ENCODE measurements at places on chromosomes 2 and 18. TPM values are rescaled to one million over a fixed set of nuclear protein-coding genes. Genes with fewer than 3 reads are reported as not detected.

Gene REL
- total RNA-seq, result 8.0 TPM

Gene SLC9A4
- total RNA-seq, result not detected

Gene MTA3
- 30.3 TPM for total RNA-seq

Gene POTEC
- total RNA-seq, result not detected

Gene TCF7L1
- total RNA-seq, result 13.8 TPM

GRCh38 chr2:45171136-45171501 is 161.9 kb upstream of the SIX2 start:
- DNase-seq, result no peak

- DNase-seq, result no peak
Measured at GRCh38 chr2:74514368-74515270, at the start of gene TLX2. TLX2 (plus strand) TSS chr2:74514450; CDS start chr2:74514807, 357 bp downstream.

- no peak for DNase-seq
Measured at GRCh38 chr18:58861353-58861752, 3.3 kb upstream of the ZNF532 start.

DNA sequence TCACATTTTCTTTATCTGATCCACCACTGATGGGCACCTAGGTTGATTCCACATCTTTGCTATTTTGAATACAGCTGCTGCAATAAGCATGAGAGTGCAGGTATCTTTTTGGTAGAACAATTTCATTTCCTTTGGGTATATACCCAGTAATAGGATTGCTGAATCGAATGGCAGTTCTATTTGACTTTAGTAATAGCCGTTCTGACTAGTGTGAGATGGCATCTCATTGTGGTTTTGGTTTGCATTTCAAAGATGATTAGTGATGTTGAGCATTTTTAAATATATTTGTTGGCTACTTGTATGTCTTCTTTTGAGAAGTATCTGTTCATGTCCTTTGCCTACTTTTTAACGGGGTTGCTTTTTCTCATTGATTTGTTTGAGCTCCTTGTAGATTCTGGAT is 72.3 kb downstream of the CCDC138 start:
- no peak for DNase-seq

GRCh38 chr2:74020702-74021406 is 36.1 kb downstream of the TET3 start:
- no peak for DNase-seq

DNA sequence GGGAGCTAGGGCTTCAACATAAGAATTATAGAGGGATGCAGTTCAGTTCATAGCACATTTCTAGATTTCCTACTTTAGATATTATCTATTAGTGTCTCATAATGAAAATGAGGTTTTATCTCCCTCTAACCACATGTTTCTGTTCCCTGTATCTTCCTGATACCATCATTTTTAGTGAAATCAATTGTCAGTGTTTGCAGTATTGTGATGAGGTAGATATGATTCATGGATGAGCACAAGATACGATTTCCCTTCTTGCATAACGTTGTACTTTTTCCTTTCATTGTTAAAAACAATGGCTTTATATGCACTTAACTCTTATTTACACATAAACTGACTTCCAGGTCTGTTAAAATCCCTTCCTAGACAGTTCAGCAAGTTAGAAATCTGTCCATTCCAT is 211.4 kb downstream of the ZBTB7C start:
- DNase-seq, result no peak

DNA sequence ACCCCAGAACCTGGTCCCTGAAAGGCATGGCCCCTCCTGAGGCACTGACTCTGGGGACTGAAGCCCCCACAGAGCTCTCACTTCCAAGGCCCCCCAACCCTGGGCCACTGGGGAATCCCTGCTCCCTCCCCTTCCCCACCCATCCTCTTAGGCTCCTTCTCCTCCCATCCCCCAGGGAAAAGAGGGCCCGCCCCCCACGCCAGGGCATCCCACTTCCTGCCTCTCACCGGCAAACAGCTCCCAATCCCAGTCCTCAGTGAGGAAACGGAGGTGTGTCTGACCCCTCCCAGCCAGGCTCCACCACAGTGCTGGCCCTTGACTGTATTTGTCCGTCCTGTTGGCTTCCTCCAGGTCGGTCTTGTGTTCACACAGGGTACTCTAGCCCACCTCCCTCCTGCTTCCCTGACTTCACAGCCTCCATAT is 35.0 kb upstream of the PTMA start:
- DNase-seq, result peak; percentile 83

GRCh38 chr2:169039702-169040101 is 8.6 kb upstream of the ABCB11 start:
- no peak for DNase-seq

Data from right cardiac atrium (tissue), 5 donors.